ENCODE measurements at places on chromosomes 6 and 20.

DNA sequence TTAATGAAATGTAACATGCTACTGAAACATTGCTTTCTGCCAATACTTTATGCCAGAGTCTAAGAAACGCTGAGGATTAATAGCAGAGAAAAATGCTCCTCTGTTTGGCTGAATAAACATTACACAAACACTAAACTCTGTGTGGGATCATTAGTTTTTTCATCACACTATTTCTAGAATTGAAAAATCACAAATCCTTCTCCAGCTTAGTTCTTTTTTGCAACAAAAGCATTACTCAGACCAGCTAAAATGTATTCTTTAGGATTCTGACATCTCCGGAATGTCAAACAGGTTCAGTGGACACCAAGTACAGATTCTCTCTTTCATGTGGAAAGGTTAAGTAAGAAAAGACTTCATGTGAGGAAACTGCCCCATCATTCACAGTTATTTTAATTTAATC lies 226.9 kb downstream of the SIM1 start:
- DNase-seq, result no peak

DNA sequence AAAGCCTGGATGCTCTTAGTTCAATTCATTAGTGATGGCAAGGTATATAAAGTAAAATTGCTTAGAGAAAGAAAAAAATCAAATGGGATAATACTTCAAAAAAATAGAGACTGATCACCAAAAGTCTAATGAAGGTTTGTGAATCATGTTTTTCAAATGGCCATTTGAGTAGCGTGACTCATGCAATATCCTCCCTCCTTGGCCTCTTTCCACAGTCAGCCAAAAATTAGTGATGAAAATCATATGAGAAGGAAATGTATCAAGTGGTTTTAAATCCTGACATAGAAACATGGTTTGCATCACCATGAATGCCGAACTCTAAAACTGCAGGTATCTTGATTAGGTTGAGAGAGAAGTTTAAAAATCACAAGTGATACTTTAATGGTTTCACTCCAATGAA lies 1.2 kb upstream of the COL19A1 start:
- no peak for DNase-seq

DNA sequence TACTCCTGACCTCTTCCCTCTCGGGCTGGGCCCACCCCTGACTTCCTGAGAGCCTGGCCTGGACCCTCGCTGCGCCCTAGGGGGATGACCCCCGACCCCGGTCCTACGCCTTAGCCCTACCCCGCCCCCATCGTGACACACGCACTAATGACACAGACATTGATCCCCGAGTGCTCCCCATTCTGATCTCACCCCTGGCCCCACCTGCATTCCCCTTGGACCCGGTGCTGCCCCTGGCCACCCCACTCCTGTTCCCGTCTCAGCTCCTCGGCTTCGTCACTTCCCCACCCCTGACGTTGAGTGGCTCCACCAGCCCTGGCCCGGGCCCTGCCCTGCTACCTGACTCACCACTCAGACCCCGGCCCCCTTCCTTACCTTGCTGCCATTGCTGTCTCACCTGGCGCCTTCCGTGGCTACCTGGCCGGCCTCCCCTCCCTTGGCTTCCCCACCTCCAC lies 12.1 kb downstream of the RBCK1 start:
- DNase-seq, result no peak

DNA sequence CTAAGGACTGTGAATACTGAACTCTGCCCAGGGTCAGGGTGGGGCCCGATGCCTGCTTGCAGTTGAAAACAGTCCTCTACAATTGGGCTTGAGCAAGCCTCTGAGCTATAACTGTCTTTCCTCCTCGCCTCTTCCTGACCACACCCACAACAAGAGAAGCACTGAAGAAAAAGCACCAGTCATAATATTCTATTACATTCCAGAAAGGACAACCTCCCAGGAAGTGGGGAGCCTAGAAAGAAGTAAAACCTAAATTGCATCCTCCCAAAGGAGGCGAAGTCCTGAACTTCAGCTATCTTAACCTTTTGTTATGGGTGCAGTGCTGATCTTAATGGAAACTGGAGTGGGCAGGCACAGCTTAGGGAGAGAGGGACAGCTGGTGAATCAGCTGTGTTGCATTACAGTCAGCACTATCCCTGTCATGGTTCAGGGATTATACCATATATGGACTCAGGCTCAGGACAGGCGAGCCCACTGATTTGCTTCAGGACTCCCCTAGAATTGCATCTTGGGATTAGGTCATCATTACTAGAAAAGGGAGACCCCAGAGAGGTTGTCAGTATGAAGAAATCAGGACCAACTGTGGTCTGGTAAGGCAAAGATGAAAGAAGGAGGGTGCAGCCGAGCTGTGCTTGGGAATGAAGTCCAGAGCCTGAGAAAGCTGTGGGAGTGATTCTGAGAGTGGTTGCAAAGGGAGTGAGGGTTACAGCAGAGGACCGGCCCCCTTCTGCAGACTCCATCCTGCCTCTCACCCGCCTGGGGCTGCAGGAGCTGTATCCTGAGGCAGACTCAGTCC lies 18.3 kb upstream of the TRAM2 start:
- no peak for DNase-seq

DNA sequence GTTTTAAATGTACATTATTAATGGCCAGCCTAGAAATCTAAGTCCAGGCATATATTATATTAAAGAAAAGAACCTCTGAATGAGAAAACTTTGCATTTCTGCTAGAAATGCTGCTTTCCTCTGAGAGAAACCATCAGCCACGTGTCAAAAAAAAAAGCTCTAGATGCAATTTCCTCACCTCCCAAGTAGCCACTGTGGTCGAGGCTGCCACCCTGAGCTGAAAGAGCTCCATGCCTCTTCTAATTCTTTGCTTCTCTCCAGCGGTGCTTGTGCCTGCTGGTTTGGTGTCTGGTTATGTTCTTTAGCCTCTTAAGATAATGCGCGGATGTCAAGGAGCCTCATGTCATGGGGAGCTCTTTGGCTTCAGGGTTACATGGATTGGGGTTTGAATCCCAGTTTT lies 316.0 kb downstream of the TFAP2C start:
- DNase-seq, result no peak

DNA sequence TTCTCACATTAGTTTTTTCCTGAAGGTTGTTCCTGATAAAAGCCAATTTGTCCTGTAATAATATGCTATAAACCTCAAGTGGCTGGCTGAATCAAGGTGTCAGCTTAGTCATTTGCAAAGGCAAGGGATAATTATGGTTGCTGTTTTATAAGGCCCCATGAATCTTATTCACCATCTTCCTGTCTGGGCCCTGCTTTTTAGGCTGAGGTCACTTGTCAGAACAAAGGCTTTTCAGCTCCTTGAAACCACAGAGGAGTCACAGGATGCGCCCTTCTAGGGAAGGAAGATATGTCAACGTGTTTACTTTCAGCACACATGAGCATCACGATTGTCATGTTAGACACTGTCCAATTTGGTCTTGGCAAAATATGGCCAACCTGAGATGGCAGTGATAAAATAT lies 64.8 kb upstream of the NAA20 start:
- no peak for DNase-seq

DNA sequence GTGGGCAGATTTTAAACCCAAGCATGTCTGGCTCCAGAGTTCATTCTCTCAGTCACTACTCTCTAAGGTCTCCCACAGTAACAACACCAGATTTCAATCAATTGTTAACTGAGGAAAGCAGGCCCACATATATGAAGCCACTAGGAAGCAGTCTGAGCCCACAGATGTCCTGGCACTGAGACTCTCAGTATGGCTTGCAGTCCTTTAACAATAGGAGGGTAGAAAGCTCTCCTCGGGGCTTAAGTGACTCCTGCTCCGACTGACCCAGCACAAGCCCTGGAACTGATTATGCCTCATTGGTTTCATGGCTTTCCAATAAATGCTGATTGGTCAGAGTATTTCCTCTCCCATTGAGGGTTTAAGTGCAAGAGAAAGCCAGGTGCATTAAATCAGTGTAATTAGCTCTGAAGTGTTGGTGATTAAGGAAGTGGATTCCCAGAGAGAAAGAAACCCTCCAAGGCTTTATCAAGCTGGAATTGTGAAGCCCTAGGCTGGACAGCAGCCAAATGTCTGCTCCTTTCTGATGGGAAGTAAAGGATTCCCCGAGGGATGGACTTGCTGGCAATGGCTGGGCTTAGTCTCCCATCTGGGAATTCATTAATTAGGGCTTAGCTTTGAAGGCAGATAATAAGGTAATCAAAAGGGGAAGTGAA lies 76.6 kb upstream of the PROKR2 start:
- no peak for DNase-seq

- DNase-seq, result no peak
These were observed 97.1 kb upstream of the IYD start for GRCh38 chr6:150271501-150272263.

- no peak for DNase-seq
These were observed 81.0 kb upstream of the FAM8A1 start for GRCh38 chr6:17519120-17519519.

GRCh38 chr6:130966344-130966980 lies 96.6 kb downstream of the EPB41L2 start:
- no peak for DNase-seq

- no peak for DNase-seq
These were observed 408.4 kb downstream of the PKHD1 start for GRCh38 chr6:51678905-51679620.

DNA sequence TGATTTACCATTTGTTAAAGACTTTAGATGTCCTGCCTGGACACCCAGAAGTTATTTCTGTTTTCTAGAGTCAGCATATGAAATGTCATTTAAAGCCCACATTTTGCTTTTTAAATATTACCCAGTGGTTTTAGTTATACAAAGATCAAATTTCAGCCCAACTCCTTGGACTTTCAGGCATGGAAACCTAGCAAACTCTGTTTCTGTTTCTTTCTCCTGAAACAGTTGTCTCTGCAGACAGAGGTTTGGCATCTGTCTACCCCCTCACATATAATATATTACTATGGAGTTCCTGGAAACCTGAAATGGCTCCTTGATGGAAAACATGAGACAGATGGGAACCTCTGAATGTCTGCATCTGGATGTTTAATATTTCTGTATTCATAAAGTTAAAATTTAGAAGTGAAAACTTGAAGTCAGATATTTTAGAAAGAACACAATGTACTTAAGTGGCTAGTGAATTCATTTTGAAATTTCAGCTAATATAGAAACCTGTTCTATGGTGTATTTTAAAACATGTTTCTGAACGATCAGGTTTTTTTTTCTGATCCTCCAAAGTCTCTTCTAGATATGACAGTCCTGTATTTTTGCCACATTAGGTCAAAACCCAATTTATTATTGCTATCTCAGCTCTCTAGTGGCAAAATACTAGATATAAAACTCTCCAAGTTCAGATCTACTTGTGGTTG lies 743.3 kb downstream of the CD109 start:
- no peak for DNase-seq

- DNase-seq, result no peak
These were observed 31.3 kb downstream of the KCNK15 start for GRCh38 chr20:44776980-44777379.

DNA sequence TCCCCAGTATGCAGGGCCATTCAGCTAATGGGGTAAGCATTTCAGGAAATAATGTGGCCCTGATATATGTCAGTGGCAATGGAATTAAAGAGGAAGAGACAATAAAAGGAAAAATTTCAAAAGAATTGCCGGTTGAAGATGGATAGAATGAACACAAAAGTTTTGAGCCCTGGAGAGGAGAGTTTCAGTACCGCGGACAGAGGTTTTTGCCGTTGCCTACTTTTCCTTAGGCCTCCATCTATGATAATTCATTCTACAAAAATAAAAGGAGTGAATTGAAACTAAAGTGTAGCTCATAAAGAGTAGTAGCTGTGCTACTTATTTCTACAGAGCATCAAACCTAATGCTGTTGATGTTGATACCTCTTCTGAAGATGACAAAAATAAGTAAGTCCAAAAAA lies 140.7 kb downstream of the RNASET2 start:
- DNase-seq, result no peak

GRCh38 chr20:48142516-48142773 lies 357.2 kb upstream of the SULF2 start:
- DNase-seq, result no peak

GRCh38 chr6:129790785-129791184 lies 70.3 kb downstream of the TMEM244 start:
- DNase-seq, result no peak

DNA sequence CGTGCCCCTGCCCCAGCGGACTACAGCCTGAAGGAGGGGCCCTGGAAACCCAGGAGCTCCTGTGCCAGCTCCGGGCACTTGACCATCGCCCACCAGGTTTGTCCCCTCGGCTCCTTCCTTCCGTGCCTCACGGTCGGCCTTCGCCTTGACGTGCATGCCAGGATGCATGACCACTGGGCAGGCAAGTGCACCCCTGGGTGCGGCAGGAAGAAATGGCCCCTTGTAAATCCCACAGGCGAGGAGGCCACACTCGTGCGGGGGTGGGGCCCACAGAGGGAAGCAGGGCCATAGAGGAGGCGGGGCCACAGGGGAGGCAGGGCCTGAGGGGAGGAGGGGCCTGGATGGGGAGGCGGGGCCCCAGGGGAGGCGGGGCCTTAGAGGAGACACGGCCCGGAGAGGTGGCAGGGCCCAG lies 81.7 kb downstream of the YTHDF1 start:
- DNase-seq, result no peak

DNA sequence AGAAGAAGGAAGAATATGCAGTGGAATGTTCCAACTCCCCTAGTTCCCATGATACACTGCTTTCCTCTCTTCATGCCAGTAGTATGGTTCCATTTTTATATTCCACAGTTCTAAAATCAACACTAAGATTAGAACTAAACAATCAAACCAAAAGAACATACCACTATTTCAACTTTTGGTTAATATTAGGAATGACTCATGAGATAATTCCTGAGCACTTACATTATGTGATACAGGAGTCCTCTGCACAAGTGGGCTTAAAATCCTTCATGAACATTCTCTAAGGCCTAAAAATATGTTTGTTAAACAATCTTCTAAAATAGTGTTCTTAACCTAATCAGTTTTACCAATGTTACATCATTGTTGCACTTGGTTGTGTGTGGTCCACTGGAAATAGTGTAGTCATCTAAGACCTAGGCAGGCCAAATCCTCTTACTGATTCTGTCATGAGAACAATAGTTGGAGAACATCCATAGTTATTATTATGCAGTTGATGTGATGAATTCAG lies 30.3 kb upstream of the RCAN2 start:
- DNase-seq, result no peak

- DNase-seq, result no peak
These were observed 88.2 kb downstream of the PREX1 start for GRCh38 chr20:48739395-48740291.

GRCh38 chr6:112113918-112114317 lies 26.5 kb downstream of the FAM229B start:
- DNase-seq, result no peak

GRCh38 chr6:15423286-15423993 lies 177.6 kb downstream of the JARID2 start:
- DNase-seq, result no peak

- no peak for DNase-seq
These were observed 441.3 kb downstream of the GJA1 start for GRCh38 chr6:121876721-121877120.

GRCh38 chr20:25003002-25003401 lies 10.5 kb upstream of the APMAP start:
- DNase-seq, result no peak
